BE2C (cell line): ENCODE measurements at places on chromosomes 16 and 17.

DNA sequence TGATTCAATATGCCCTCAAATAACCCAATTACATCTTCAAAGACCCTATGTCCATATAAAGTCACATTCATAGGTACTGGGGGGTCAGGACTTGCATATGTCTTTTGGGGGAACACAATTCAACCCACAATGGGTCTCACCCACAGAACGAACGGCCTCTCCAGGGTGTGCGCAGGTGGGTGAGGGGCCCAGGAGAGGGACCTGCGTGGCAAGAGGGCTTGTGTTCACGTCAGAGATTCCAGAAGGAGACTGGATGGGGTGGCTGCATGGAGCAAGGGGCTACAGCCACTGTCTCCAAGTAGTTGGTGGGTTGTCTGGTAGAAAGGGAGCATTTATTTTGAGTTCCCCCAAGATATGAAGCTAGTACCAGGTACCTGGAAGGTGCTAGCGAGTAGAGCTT lies 212.2 kb downstream of the SEC14L1 start:
- DNase-seq = no peak

DNA sequence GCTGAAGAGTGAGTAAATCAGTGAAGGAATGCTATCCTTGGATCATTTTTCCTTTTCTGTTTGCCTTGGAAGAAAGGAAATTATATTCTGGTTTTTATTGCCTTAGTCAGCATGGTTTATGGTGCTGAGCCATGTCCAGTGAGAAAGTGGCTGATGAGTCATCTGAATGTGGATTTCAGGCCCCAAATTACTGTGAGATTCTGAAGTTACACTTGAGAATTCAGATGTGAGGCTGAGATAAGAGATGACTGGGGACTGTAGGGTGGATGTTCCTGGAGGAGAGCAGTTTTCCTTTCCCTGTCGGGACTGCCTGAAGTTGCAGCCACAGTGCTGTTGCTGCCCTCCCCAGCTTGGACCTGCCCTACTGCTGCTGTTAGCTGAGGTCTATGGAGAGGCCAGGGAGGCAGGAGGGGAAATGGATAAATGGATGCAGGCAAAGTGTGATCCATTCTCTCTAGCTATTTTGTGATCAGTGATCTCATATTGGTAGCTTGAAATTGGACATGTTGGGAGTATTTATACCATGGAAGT lies 4.2 kb upstream of the MAP3K14 start:
- DNase-seq = no peak

- no peak for DNase-seq
Measured at GRCh38 chr17:35870906-35871819, 2.5 kb upstream of the HEATR9 start.

- no peak for DNase-seq
Measured at GRCh38 chr16:55559233-55559632, 7.3 kb upstream of the CAPNS2 start.

DNA sequence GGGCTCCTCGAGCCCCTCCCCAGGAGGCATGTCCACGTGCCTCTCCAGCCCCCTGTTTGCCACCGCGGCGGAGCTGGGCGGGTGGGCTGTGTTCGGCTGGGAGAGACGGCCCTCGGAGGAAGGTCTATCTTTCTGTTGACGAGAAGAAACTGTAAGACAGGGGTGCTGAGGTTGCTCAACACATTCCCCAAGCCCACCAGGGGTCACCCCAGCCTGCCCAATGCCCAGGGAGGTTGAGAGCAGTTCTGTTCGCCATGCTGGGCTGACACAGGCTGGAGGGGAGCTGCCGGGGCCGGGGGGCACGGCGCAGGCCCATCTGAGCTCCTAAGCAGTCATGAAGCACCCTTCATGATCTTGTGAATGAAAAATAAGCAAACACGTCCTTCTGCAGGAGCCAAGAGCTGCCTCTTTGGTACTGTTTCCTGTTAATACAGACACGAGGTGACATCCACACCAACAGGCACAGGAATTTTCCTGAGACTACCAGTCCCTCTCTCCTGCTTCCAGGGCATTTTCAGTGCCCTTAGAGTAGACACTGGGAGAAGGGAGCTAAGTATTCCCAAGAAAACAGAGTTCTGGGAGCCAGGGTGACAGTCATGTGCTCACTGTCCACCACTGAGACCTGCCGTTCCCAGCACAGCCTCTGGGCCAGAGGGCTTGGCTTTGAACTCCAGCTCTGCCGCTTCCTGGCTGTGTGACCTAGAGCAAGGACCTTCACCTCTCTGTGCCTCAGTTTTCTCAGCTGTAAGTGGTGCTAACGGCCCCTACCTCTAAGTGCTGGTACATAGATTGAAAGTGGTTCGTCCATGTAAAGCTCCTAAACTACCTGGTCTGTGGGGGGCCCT lies 9.2 kb downstream of the UBALD2 start:
- no peak for DNase-seq

- no peak for DNase-seq
Measured at GRCh38 chr17:1773696-1774181, 11.9 kb downstream of the SERPINF1 start.

DNA sequence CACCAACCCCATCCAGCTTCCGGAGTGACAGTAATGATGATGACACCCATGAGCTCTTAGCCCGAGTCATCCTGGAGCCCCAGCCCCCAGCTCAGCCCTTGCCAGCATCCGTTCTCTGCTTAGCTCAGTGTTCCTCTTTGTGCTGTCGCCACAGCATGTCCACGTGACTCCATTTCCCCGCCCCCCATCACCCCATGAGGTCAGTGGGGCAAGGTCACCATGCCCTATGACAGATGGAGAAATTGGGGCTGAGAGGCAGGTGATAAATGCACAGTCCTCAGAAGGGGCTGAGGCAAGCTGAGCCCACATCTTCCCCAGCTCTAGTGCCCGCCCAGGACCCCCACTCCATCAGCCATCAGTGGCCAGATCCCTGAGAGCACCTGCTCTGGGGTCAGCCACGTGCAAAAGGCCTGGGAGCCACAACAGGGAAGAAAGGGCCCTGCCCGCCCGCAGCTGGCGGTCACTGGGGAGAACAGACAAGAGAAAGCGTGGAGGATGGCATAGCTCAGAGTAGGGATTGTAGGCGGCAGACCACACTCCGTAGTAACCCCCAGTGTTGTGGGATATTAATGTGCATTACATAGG lies 17.1 kb downstream of the ITGB4 start:
- DNase-seq = no peak

- no peak for DNase-seq
Measured at GRCh38 chr17:43140396-43141332, 15.5 kb upstream of the BRCA1 start.

DNA sequence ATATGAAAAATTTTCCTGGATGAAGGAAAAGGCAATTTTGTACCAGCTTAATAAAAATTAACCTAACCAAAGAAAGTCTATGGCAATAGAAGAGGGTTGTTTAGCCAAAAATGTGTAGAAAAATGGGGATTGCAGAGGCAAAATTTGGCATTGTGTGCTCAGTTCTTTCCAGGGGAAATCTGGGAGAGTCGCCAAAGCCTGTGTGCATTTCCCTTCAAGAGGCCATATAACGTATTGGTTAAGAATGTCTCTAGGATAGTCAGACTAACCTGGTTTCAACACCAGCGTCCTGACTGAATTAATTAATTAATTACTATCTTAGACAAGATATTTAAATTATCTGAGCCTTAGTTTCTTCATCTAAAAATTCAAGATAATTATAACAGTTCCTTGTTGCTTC lies 44.8 kb upstream of the HLF start:
- DNase-seq = no peak

DNA sequence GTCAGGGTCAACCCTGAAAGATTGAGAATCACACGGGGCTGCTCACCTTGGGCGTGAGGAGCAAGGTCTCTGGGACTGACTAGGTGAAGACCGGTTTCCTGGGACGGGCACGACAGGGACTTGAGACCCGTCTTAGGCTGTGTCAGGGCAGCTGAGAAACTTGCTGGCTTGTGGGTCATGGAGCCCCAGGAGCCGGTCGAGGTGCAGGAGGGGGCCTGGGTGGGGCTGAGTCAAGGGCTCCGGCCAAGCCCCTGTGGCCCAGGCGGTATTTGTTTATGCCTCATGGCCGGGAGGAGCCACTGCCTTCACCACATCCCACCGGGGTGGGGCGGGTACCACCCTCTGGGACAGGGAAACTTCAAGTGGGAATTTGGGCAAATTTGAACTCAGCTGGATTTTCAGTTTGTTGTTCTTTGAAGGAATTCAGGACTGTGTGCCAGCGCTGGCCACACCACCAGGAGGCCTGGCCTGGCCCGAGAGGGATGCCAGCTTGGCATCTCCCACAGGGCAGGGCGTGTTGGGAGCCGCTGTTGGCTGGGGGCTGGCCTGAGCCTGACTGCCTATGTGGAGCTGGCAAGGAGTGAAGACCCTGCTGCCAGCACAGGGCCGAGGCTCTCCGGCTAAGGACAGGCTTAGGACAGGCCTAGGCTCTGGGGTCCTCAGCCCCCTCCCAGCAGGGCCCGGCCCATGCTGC lies 116.1 kb downstream of the METRNL start:
- peak; percentile 3 for DNase-seq

DNA sequence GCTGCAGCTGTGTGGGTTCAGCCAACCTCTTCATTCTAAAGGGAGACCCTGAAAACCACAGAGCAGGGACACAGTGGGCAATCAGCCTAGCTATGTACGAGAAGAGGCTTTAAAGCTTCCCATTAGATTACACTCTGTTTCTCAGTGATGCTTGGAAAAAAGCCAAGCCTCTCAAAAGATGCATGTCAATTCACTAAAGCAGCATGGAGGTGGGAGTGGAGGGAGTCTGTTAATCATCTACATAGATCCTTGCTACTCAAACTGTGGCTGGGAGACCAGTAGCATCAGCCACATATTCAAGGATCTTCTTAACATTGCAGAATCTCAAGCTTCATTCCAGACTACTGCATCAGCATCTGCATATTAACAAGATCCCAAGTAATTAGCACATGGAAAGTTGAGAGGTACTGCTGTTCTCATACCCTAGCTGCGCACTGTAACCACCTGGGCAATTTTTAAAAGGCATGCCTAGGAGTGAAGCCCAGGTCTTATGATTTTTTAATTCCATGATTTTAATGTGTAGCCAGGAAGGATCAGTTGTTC lies 305.9 kb downstream of the PMP22 start:
- no peak for DNase-seq

DNA sequence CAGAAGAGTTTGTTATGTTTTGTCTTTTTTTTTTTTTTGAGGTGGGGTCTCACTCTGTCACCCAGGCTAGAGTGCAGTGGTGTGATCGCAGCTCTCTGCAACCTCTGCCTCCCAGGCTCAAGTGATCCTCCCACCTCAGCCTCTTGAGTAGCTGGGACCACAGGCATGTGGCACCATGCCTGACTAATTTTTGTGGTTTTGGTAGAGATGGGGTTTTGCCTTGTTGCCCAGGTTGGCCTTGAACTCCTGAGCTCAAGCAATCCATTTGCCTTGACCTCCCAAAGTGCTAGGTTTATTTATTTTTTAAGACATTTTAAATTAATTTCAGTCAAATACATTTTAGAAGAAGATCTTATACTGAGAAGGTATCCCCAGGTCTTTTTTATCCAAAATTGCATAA lies 366.7 kb downstream of the KCNJ2 start:
- no peak for DNase-seq

GRCh38 chr16:30953511-30954124 lies 3.9 kb upstream of the SETD1A start:
- DNase-seq = peak; percentile 92

DNA sequence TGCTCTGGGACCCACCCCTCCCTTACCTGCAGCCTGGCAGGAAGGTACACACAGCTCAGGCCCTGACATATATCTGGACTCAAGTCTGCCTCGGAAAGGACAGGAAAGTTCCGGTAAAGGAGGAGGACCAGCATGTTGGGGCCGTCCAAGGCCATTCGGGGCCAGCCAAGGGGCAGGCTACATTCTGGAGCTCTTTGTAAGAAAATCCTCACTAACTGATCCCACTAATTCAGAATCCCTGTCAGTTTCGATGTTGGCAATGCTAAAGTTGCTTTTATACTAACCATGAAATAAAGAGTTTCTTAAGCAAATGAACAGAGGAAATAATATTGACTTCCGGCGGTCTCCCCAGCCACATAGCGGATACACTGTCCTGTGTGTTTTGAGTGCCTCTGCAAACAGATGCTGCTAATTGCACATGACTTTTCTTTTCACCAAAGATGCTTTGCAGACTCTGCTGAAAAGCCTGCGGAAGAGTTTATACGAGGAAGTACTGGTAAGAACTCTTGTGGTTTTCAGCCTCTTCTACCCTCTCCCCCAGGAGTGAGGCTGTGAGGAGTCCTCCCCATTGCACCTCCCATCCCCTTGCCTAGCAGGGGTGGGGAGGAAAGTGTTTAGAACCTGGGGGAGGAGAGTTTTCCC lies 54.8 kb downstream of the PLXDC1 start:
- no peak for DNase-seq

DNA sequence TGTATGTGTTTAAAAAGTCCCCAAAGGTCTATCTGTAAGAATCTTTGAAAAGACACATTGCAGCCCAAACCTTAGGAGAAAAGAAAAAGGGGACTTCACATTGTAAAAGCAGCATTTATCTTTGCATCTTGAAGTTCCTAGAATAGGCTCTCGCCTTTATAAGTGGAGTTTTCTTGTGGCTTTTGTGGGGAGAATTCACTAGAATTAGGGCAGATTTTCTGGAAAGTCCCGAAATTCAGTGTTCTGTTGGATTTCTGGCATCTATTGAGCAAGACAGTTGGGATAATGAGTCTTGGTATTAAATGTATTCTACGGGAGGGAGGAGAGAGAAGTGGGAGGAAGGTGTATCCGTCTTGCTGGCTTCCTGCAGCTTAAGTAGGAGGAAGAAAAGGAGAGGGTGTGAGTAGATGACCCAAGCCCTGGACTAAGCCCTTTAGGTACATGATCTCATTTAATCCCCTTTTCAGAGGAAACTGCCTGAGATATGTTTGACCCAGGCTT lies 62.6 kb downstream of the PRKCA start:
- DNase-seq = no peak

DNA sequence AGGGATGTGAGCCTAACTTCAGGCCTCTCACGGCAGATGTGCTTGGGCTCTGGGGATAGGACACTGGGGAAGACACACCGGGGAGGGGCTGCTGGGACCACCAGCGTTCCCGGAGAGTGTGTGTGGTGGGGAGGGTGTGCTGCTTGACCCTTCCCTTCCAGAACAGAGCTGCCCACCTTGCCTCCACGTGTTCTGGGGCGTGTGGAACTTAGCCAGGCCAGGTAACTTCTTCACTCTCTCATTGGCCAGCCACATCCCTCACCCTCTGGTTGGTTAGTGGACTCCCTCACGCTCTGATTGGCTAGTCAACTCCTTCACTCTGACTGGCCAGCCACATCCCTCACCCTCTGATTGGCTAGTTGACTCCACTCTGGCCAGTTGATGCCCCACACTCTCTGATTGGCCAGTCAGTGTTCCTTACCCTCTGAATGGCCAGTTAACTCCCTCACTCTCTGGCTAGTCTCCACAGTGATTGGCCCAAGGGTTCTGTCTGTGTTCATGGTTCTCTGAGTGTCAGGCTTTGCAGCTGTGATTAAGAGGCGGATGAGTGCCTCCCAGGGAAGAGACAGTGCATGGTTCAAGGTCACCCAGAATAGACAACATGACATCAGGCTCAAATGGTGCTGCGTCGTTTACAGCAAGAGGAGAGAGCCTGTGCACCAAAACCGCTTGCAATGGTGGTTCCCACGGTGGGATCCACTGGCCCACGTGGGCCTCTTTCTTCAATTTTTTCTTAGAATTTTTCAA lies 10.0 kb downstream of the TMEM235 start:
- DNase-seq = peak; percentile 69
